ENCODE measurements at places on chromosomes 5 and 9. TPM values are rescaled to one million over a fixed set of nuclear protein-coding genes. Genes with fewer than 3 reads are reported as not detected.

GRCh38 chr9:744790-745484 lies 96.6 kb upstream of the DMRT1 start:
- no peak for ATAC-seq

Gene PCDHGA7
- total RNA-seq: 1.6 TPM

DNA sequence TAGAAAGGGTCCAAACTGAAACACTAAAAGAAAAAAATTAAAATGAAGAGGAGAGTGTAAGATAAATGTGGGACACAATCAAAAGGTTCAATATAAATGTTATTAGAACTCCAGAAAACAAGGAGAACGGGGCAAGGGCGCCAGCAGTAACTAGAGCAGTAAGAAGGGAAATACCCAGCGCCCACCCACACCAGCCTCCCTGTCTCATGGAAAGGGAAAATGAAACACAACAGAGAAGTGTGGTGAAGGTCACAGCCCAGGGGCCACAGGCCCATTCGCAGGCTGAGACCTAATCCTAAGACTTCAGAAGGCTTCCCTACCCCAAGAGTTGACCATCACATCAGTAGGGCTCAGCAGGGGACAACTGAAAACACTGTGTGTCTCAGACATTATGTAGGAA lies 45.8 kb upstream of the CLK4 start:
- ATAC-seq: no peak

DNA sequence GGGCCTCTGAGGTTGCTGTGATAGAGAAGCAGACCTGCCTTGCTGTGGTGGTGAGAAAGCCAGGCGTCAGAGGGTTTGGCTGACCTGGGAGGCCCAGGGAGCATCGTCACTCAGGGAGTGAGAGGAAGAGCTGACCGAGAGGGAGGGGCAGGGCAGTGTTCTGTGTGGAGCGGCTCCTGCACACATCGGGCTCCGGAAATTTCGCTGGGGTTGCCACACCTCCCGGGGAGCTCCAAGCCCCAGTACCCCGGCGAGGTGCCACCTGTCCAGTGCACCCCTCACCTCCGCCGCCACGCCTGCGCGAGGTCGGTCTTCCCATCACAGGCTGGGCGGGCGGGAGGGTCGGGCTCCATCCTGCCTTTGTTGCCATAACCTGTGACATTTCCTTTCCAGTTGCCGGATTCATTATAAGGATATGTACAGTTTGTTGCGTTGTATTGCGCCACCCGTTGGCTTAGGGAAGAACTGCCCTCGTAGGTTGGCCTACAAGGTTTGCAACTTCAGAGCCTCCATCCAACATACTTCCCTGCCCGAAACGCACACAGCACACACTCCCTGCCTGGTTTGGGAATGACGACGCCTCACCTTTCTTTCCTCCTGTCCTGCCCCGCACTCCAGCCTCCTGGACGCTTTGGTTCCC lies 223.2 kb downstream of the CACNA1B start:
- ATAC-seq: no peak

DNA sequence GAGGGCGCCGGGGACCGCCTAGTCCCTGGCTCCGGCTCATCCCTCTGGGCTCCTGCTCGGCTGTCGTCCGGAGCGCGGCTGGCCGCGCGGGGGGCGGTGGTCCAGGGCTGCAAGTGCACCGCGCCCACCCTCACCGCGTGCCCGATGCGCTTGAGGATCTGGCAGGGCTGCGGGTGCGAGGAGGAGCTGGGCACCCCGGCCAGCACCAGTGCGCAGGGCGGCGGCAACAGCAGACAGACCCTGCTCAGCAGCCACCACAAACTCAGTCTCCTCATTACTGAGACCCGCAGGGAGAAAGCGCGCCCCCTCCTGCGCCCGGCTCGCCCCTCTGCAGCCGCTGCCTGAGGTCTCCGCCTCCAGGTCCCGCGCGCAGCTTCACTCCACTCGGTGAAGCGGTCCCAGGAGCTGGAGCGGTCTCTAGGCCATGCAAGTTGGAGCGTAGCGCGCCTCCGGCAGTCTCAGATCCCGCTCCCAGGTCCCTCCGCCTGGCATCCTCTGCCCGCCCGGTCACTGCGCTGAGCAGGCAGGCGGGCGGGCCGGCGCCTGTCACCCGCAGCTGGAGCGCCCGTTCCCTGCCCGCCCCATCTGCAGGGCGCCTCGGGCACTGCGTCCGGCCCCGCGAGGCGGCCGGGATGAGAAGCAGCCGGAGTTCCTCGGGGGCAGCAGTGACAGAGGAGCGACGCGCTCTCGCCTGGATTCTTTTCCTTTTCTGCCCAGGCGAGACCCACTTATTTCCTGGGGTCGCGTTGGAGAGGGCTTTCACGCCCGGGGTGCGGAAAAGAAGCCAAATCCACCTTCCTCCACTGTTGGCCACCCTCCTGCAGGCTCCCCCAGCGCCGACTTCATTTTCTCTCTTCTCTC lies 512 bp downstream of the GRIN3A start:
- no peak for ATAC-seq

Gene PCDHGB2
- total RNA-seq: 1.2 TPM

DNA sequence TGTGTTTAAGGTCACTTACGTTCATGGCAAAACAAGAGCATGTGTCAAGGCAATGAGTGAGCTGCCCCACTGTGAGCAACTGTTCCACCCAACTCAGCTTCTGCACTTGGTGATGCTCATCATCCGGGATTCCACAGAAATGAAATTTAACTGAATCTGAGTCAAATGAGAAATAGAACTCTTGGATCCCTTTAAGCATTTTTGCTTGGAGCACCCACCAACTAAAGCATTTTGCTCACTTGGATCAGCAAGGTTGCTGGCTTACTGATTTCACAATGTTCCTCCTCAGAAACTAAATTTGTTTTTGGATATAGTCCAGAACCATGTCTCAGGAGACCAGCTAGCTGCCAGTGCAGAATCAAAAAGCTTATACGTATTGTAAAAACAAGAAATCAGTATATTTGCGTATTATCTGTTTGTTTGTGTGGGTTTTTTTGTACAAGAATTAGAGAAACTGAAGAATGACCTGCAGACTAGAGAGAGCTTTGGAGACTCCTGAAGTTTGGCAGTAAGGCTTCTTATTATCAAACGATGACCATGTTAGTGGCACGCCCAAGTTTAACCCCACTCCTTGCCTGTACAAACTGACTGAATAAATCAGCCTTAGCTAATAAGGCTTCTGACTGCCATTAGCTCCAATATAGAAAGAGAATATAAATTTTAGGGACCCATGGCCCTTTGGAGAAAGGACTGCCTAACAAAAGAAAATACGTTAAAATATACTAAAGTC lies 153.8 kb upstream of the FST start:
- ATAC-seq: no peak

DNA sequence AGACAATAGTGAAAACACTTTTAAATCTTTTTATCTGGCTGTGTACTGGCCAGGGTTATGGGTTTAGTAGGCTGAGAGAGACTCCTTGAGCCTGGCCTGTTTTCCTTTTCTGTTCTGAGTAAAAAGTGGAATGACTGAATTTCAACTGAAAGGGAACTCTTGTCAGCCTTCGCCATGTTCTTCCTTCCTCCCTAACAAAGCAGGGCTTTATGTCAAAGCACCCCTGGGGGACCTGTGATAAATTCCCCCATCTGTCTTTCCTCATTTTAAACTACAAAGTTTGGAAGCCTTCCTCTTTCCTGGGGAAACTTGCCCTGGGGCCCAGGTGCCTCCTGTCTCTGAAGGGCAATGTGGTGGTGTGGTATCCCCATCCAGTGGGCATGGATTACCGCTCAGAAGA lies 29.7 kb downstream of the LARP1 start:
- ATAC-seq: no peak

GRCh38 chr9:88072831-88073375 lies 65.4 kb downstream of the SPATA31C2 start:
- ATAC-seq: no peak

DNA sequence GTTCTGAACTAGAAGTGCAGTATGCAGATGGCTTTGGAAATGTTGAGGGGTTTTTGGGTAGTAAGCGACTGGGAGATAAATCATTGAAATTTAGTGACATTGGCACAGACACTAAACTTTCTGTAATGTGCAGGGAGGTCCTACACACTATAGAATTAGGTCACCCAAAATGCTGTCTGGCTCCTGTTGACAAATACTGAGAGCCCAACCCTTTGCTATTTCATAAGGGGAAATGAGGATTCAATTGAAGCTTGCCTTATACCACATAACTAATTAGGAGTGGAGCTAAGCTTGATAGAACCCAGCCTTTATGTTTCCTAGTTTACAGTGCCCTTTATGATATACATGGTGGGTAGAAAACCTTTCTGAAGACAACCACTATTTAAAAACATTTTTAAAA lies 22.6 kb downstream of the HMGXB3 start:
- peak; percentile 34 for ATAC-seq

GRCh38 chr9:97578846-97579245 lies 54.3 kb downstream of the TSTD2 start:
- no peak for ATAC-seq

Gene SDHA
- total RNA-seq: 53.6 TPM

Gene IRX4
- 10.3 TPM for total RNA-seq

DNA sequence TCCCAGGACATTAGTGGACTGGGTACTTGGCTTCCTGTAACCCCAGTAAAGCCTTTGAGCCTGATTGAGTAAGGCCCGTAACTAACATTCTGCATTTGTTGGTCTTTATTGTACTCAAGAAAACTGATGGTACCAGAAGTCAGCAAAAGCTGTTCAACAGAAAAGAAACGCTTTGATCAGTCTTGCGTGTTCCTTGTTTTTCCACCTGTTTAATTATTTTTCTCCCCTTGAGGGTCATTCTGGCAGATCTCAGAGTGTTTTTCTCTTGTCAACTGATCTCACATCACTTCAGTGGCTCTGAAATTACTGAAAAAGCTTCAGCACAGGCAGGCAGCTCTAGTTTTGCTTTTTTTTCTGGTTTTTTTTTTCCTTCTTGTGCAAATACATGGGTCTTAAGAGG lies 6.1 kb upstream of the TMEM268 start:
- no peak for ATAC-seq

Gene RASEF
- total RNA-seq: 8.1 TPM

- peak; percentile 19 for ATAC-seq
Measured at GRCh38 chr5:56412601-56413379, 179.7 kb upstream of the ANKRD55 start.

- ATAC-seq: no peak
Measured at GRCh38 chr5:8845296-8845695, 700.6 kb downstream of the SEMA5A start.

DNA sequence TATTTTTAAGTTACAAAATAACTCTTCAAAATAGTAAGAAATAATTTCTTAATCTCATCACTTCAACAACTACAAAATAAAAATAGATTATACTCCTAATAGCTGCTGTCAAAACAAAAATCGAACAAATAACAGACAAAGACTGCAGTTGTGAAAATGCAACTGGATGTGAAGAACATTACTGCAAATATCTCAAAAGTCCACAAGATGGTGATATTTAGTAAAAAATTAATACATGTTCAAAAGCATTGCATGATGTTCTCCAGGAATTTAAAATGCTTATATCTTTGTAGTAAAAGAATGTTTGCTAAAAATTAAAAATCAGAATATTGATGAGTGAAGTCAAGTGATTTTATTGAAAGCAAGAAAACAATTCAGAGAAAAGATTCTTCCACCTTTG lies 66.2 kb downstream of the MPDZ start:
- no peak for ATAC-seq

DNA sequence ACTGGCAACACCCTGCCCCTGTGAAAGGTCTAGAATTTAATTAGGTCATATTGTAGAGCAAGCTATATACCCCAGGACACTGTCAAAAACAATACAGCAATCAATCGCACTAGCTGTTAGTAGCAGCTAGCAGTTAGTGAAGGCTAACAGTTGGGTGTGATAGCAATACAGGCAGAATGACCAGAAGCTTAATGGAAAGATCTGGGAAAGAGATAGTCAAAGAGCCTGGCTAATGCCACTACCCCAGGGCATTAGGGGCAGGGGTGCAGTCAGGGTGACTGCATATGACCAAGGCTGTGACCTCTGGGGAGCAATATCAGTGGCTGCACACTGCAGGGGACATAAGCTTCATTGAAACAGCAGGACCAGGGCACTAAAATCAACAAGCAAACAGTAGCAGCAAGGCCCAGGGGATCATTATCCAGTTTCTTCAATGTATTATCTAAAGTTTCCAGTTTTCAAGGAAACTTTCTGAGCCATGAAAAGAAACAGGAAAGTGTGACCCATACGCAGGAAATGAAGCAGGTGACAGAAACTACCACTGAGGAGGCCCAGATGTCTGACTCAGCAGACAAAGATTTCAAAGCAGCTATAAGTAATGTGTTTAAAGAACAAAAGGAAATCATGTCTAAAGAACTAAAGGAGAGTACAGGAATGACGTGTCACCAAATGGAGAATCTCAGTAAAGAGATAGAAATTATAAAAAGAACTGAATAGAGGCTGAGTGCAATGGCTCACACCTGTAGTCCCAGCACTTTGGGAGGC lies 82.4 kb downstream of the ZNF354C start:
- ATAC-seq: peak; percentile 73

DNA sequence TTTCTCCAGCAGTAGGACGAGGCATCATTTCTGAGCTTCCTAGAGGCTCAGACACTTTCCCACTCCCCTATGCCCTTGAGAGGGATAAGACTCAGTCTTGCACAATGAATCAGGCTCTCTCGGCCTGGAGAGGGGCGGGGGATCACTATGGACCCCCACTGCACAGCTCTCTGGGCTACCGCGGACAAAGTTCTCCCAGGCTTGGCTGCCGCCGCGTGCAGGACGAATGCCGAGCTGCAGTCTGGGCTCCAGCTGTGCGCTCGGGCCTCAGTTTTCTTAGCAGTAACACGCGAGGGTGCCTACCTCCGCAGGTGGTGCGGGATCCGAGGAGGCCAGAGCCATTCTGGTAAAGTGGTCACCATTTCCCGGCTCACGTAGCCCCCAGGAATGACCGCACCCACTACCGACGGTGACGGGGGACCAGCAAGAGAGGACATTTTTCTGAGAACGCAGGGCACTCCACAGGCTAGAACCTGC lies 3.4 kb upstream of the MYORG start:
- no peak for ATAC-seq

Gene IL13
- not detected for total RNA-seq

GRCh38 chr5:60349891-60350415 lies 350.0 kb downstream of the DEPDC1B start:
- no peak for ATAC-seq

DNA sequence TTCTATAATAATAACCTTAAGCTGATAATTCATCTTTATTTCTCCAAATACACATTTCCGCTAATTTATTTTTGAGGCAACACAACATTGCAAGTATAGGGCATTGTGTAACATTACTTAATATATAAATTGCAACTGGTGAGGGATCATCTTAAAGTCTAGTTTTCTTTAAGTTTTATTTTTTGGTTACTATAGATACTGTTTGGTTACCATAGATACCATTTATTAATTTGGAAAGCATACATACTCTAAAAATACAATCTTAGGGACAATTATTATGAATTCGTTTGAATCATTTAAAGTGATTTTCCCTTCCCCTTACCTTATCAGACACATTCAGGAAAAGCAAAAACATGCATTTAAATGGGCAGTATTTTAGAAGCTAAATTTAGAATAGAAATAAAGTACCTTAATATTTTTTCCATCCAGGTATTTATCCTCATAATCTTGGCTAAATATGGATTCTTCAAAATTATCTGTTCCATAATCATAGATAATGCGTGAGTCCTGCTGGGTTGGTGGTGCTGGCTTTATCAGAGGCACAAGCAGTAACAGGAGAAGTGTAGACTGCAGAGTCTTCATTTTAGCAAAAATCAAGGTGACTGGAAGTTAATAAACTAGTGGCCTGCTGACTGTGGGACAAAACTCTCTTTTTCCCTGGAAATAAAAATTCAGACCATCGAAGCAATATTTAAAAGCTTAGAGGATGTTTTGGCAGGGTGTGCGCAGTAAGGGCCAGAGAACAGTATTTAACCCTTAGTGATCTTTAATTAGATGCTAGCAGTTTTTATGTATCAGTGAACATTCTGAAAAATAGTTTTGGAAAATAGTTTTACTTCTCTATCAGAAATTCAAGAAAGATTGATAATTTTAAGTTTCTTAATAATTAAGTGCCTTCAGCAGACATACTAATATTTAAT lies 1.3 kb downstream of the OGN start:
- no peak for ATAC-seq

All from esophagus mucosa (tissue), 1 donor.